ENCODE measurements at places on chromosomes 2 and 18.
A peak's percentile ranks its signal among the peaks of the same experiment; 100 is the strongest.

- DNase-seq, result no peak
These were observed 318.8 kb downstream of the CCDC85A start for GRCh38 chr2:56502616-56503015.

DNA sequence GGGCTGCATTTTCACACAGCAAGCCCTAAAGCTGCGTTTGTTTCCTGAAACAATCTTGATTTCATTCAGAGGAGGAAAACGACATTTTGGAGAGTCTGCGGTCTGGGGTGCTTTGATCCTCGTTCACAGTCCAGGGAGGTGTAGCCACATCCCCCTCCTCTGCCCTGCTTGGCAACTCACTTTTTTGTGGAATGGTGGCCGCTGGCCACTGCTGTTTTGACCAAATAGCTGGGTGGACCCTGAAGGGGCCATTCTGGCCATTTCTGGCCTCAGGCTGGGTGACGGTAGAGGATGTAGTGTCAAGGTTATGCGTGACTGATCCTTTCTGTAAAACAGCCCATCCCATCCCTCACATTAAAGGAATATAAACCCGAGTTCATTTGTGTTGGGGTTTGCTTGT lies 62.2 kb downstream of the INPP4A start:
- no peak for DNase-seq

DNA sequence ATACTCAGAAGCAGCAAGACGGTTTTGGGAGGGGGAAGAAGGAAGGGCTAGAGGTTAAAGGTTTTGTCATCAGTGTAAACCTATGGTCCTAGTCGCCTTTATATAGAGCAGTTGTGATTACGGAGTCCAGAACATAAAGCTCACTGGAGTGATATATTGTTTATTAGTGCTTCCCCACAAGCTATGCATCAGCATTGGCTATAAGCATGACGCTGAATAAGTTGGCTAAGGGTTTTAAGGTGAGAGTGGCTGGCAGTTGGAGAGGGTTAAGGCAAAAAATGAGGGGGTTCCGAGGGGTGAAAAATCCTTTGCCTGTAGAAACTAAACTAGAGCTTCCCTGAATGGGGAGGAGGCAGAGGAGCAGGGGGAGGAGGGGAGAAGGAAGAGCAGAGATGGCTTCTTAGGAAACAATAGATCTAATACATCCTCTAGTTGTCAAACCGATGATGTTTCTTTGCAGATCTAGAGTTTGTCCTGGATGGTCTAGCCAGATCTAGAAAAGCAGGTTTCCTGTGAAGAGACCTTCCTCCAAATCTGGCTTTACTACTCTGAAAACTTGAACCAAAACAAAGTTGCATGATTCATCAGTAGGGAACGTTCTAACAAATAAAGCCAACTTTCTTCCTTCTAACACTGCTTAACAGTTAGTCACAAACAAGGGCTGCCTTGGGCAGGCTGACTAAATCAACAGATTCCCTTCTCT lies 2.5 kb downstream of the KLF7 start:
- peak; percentile 92 for DNase-seq

GRCh38 chr2:224973112-224974016 lies 68.9 kb downstream of the DOCK10 start:
- peak; percentile 54 for DNase-seq

DNA sequence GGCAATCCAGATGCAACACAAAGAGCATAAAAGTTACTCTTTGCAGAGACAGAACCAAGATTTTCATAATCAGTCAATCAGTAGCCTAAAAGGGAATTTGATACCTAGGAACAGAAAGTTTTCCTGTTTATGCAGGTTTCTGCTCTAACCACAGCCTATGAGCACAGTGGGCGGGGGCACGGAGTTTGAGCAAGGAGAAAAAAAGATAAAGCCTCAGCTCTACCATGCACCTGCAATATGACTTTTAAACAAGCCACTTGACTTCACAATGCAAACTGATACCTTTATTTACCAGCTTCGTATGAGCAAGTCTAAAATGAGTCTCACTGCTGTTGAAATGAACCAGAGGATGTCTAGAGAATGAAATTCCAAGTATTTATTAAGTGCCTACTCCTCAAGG lies 5.6 kb upstream of the LRATD1 start:
- DNase-seq, result no peak

GRCh38 chr18:3649633-3650426 lies 199.9 kb downstream of the TGIF1 start:
- DNase-seq, result no peak

GRCh38 chr18:67010919-67011318 lies 407.0 kb upstream of the CDH19 start:
- DNase-seq, result peak; percentile 61

DNA sequence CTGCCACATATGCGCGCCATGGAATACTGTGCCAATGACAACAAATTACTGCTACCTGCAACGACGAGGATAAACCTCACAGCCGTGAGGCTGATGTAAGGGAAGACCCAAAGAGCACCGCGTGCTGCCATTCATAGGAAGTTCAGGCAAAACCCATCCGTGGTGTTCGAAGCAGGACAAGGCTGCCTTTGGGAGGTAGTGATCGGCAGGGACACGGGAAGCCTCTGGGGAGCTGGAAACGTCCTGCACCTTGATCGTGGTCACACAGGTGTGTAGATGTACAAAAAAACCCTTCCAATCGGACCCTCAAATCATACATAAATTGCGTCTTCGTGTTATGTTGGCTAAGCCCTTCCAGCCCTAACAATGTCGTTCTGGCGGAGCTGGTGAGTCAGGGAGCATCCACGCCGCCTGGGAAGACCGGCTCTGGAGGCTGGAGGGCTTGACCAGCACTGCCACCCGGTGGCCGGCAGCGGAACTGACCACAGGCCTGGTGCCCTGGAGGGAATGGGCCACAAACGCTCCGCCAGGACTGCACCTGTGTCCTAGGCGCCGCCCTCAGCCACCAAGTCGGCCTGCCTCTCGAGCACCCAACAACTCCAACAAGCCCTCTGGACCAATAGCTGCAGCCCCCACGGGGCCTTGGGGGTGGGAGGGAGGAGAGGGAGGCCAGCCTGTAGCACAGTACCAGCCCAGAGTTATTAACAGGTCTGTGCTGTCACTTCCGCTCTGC lies 4.1 kb upstream of the NEURL3 start:
- DNase-seq, result peak; percentile 35

DNA sequence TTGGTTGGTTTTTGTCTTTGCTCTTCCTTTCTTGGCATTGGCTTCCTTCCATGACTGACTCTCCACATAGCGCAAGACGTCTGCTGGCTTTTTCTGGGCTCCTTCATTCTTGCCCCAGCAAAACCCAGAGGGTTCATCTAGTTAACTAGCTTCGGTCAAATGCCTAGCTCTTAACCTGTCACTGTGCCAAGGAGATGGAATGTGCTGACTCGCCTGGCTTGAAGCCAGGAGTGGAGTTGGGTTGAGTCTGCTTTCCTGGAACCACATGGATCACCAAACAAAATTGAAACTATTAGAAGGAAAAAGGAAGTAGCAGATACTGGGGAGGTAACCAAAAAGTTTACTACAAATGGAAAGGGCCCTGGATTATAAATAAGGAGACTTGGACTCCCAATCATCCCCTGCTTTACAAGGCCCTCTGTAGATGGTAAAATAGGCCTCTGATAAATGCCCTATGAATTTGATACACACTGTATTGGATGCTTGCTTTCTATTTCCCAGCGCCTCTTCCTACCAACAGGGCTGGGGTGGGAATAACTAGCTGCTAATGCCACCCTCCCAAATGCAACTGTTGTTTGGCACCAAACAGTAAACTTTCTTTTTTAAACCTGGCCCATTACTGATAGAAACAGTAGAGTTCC lies 11.3 kb downstream of the MALT1 start:
- DNase-seq, result peak; percentile 90

DNA sequence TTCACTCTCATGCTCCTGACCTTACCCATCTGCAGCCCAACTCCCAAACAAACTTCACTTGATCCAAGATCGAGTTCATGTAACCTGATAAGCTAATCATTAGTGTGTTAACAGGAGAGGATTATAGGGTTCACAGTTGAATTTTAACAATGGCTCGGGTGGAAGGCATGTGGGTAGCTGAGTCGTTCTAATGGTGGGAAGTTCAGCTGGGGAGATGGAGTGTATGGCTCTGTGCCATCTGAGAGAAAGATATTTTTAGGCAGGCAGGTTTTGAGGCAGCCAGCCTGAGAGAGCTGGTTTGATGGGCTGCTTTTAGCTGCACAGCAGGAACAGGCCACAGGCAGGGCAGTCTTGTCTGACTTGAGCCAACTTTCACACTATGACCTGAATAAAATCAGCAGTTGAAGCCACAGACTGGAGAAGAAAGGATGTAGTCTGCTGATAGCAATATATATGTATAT lies 17.7 kb upstream of the NFE2L2 start:
- peak; percentile 93 for DNase-seq

GRCh38 chr2:74739129-74739528 lies 85.1 kb downstream of the SEMA4F start:
- DNase-seq, result no peak

GRCh38 chr18:55510809-55511208 lies 77.2 kb downstream of the TCF4 start:
- DNase-seq, result no peak

Data from epithelial cell of proximal tubule (primary cell).